Stimulated activated CD4-positive, alpha-beta T cell treated with anti-CD3 and anti-CD28 coated beads, Interleukin-1b, Interleukin-23, amount 100 ng/mL, for 1 hour (primary cell): ENCODE measurements at places on chromosomes 5 and 9.

DNA sequence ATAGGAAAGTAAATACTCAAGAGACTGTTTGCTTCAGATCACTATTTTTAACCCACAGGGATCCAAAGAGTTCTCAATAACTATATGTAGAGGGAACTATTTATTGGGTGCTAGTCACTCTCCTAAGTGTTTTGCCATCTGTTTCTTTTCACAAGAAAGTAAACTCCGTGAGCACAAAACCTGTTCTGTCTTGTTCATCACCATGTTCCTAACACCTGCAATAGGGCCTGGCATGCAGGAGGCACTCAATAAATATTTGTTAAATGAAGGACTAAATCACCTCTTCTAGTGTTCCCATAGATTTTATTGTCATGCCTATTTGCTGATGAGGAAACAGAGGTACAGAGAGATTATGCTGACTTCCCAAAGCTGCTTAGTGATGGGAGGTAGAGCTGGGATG lies 118.2 kb downstream of the VCAN start:
- DNase-seq = no peak

DNA sequence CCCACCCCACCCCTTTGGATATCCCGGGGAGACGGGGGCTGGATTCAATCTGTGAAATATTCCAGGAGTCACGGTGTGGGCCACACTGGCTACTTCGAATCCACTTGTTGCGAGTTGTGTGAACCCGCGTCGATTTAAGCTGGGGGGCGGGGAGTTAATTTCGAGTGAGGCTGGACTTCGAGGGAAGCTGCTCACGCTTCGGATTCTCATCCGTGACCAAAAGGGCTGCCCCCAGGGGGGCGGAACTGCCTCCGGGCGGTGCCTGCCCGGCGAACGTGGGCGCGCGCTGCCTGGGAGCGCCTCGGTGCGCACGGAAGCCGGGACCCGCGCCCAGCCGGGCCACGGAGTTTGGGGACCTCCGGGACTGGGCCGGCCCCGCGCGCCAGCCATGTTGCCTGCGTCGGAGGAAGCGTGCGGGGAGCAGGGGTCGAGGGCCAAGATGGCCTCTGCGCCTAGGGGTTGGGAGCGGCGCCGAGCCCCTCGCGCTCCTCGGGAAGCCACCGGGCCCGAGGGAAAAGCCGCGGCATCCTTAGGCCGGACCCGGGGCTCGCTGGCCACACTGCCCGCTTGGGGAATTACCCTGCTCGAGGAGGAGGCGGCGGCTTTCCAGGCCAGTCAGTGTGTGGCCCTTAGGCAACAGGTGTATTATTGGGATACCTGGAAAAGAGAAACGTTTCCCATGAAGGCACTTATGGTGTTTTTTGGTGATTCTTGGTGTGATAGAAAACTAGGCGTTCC lies 975 bp downstream of the OCLN start:
- DNase-seq = no peak

- DNase-seq = no peak
These were observed 19.7 kb downstream of the COL5A1 start for GRCh38 chr9:134661299-134661698.

DNA sequence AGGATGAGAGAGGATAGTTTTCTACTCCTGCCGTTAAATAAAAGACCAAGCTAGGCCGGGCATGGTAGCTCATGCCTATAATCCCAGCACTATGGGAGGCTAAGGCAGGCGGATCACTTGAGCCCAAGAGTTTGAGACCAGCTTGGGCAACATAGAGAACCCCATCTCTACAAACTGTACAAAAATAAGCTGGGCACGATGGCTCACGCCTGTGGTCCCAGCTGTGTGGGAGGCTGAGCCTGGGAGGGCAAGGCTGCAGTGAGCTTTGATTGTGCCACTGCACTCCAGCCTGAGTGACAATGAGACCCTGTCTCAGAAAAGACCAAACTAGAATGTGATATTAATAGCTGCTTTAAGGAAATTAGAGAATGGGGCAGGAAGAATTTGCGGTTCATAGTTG lies 158.4 kb downstream of the NIPBL start:
- DNase-seq = no peak

GRCh38 chr9:8784838-8785237 lies 985.3 kb upstream of the DMAC1 start:
- DNase-seq = no peak
